Prostate gland (tissue), 2 donors: ENCODE measurements at places on chromosomes 7 and 10. TPM values are rescaled to one million over a fixed set of nuclear protein-coding genes. Genes with fewer than 3 reads are reported as not detected.

GRCh38 chr7:155466814-155467733, 9.1 kb downstream of the EN2 start:
- no peaks in the 10 kb centered on the region for H3K4me1 ChIP-seq
- peaks cover 80% of the 10 kb centered on the region for H3K27me3 ChIP-seq
- no peak for DNase-seq
- no peak overlapping the region for H3K4me3 ChIP-seq

- DNase-seq, result no peak
- H3K4me1 ChIP-seq, result no peaks in the 10 kb centered on the region
- H3K27me3 ChIP-seq, result no peaks in the 10 kb centered on the region
- no peak overlapping the region for H3K4me3 ChIP-seq
Observed at GRCh38 chr10:6811153-6811552, 231.1 kb upstream of the PRKCQ start.

- H3K27me3 ChIP-seq, result no peaks in the 10 kb centered on the region
- H3K27ac ChIP-seq, result no peak overlapping the region
- DNase-seq, result no peak
Observed at GRCh38 chr7:31788883-31789680, 102.1 kb downstream of the PPP1R17 start.

- no peak for DNase-seq
- no peaks in the 10 kb centered on the region for H3K4me1 ChIP-seq
- no peaks in the 10 kb centered on the region for H3K27me3 ChIP-seq
Observed at GRCh38 chr10:89129911-89130310, 77.2 kb downstream of the CH25H start.

- no peaks in the 10 kb centered on the region for H3K4me1 ChIP-seq
- H3K36me3 ChIP-seq, result no peaks in the 10 kb centered on the region
- no peak overlapping the region for H3K4me3 ChIP-seq
- no peak for DNase-seq
- no peaks in the 10 kb centered on the region for H3K27me3 ChIP-seq
Observed at GRCh38 chr7:76149847-76150691, 51.6 kb upstream of the SRRM3 start.

DNA sequence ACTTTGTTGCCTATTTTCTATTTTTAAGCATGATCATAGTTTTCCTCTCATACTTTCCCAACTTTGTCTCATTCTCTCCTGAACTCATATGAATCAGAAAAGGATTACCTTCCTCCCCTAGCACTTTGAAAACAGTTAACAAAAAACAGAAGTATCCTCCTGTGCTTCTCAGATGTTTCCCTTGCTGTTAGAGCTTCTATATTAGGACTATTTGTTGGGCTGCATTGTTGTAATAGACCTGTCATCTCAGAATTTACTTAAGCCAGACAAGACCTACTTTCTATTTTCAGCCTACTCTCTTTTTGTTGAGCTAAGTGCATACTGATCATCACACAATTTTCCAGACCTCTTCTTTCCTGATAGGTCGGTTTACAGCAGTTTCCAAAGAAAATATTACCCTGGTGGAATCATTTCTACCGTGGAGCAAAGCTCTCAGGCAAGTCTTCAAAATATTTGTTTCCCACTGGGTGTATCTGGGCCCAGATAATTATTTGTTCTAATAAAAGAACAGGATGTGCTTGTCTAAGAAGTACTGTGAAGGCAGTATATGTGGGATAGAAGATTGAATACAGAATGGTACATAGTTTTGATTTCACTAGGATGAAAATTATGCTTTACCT, 411.9 kb upstream of the KLF6 start:
- no peaks in the 10 kb centered on the region for H3K4me1 ChIP-seq
- no peaks in the 10 kb centered on the region for H3K36me3 ChIP-seq
- DNase-seq, result no peak
- H3K27ac ChIP-seq, result no peak overlapping the region
- H3K27me3 ChIP-seq, result no peaks in the 10 kb centered on the region

GRCh38 chr10:4622384-4622783, 203.6 kb upstream of the AKR1E2 start:
- no peak overlapping the region for H3K27ac ChIP-seq
- DNase-seq, result no peak
- no peaks in the 10 kb centered on the region for H3K27me3 ChIP-seq

- peak overlapping the region; percentile 39 for H3K4me3 ChIP-seq
- H3K4me1 ChIP-seq, result no peaks in the 10 kb centered on the region
- H3K36me3 ChIP-seq, result no peaks in the 10 kb centered on the region
- H3K27ac ChIP-seq, result peak overlapping the region; percentile 72
Observed at GRCh38 chr10:42754155-42755027, 28.2 kb upstream of the BMS1 start.

DNA sequence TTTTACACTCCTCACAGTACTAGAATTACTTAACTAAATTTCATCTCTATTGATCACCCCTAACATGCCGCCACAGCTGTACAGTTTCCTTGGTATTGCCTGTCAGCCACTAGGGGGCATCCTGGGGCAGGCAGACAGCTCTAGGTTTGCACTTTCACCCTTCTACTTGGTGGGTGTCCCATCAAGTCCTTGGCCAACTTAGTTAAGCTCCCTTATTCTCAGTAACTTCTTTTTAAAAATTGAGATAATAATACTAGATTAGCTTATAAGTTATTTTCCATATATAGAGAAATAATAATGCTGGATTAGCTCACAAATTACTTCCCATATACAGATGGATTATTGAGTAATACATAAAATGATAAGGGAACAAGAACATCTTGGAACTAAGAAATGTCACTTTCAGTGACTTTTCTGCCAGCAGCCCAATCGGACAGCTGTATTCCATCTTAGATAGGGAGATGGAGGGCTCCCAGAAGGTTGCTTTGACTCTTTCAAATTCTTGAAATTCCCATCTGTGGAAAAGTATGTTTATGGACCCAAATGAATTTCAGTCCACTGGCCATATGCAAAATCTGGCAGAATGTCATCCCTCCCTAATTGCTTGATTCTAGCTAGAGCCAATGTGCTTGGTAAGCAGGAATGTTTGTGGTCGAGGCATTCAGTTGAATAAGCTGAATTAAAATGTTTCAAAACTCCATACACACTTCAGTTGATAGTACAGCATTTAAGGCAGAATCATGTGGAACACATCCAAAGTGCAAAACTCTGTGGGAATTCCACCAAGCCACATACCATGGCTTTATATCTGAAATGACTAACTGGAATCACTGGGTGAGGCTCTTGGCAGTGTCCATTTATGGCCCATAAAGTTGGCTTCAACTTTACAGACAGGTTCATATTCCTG, 309.7 kb downstream of the CSTF2T start:
- H3K4me3 ChIP-seq, result no peak overlapping the region
- H3K36me3 ChIP-seq, result no peaks in the 10 kb centered on the region
- H3K27ac ChIP-seq, result no peak overlapping the region

Gene MACROH2A2
- 59.5 TPM for total RNA-seq

- no peak for DNase-seq
- H3K36me3 ChIP-seq, result no peaks in the 10 kb centered on the region
- H3K27me3 ChIP-seq, result no peaks in the 10 kb centered on the region
Observed at GRCh38 chr7:156257904-156258303, 382.7 kb upstream of the RNF32 start.

DNA sequence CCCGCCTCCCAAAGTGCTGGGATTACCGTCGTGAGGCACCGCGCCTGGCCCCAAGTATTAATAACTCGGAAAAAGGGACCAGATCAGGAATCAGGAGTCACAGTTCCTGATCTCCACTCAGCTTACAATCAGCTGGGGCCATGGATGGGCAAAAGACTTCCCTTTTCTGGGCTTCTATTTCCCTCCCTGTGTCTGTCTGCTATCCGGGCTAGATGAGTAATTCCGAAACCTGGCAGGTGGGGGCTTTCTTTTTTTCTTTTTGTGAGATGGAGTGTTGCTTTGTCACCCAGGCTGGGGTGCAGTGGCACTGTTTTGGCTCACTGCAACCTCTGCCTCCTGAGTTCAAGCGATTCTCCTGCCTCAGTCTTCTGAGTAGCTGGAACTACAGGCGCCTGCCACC, 11.6 kb downstream of the RPS24 start:
- no peak for DNase-seq
- no peaks in the 10 kb centered on the region for H3K36me3 ChIP-seq
- H3K4me1 ChIP-seq, result peaks cover 4% of the 10 kb centered on the region
- no peak overlapping the region for H3K4me3 ChIP-seq

- no peaks in the 10 kb centered on the region for H3K4me1 ChIP-seq
- no peak overlapping the region for H3K27ac ChIP-seq
- no peak overlapping the region for H3K4me3 ChIP-seq
- DNase-seq, result no peak
- no peaks in the 10 kb centered on the region for H3K27me3 ChIP-seq
Observed at GRCh38 chr7:90605055-90605454, 8.9 kb downstream of the CDK14 start.

Gene SCIN
- total RNA-seq, result 7.6 TPM

GRCh38 chr10:8088504-8088903, 34.0 kb downstream of the GATA3 start:
- no peak for DNase-seq
- H3K36me3 ChIP-seq, result no peaks in the 10 kb centered on the region
- H3K27me3 ChIP-seq, result no peaks in the 10 kb centered on the region
- H3K27ac ChIP-seq, result no peak overlapping the region

Gene CACNA2D1
- total RNA-seq, result 24.4 TPM

DNA sequence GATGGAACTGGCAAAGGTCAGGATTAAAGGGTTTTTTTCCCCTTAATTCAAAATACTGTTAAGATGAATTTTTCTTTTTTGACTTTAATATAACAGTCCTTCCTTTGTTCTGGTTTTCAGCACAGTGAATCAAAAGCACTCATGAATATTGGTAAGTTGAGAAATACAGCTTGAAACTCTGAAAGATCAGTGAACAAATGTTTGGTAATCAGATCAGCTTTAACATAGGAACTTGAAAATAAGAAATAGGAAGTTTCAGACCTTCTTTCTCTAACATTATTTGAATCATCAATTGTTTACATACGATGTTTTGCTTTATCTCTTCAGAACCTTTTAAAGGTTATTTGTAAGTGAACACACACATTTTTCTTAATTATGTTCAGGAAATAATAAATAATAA, 90.5 kb downstream of the SGMS1 start:
- no peaks in the 10 kb centered on the region for H3K36me3 ChIP-seq
- H3K4me3 ChIP-seq, result no peak overlapping the region
- H3K27me3 ChIP-seq, result no peaks in the 10 kb centered on the region
- DNase-seq, result no peak

- H3K36me3 ChIP-seq, result peaks cover 1% of the 10 kb centered on the region
- H3K27me3 ChIP-seq, result no peaks in the 10 kb centered on the region
- H3K4me3 ChIP-seq, result no peak overlapping the region
- no peak for DNase-seq
Observed at GRCh38 chr10:70418229-70418628, 14.3 kb downstream of the EIF4EBP2 start.

- peaks cover 66% of the 10 kb centered on the region for H3K4me1 ChIP-seq
- DNase-seq, result no peak
- H3K4me3 ChIP-seq, result no peak overlapping the region
- no peaks in the 10 kb centered on the region for H3K27me3 ChIP-seq
Observed at GRCh38 chr10:125062914-125063230, 97.5 kb downstream of the CTBP2 start.

Gene CCL26
- total RNA-seq, result not detected

GRCh38 chr7:32066441-32066840, 3.8 kb downstream of the PDE1C start:
- H3K4me3 ChIP-seq, result no peak overlapping the region
- no peak overlapping the region for H3K27ac ChIP-seq
- H3K36me3 ChIP-seq, result no peaks in the 10 kb centered on the region

Gene UNCX
- not detected for total RNA-seq

GRCh38 chr7:80362677-80363076, 149.2 kb downstream of the GNAT3 start:
- H3K27ac ChIP-seq, result no peak overlapping the region
- DNase-seq, result no peak
- H3K36me3 ChIP-seq, result no peaks in the 10 kb centered on the region
- no peak overlapping the region for H3K4me3 ChIP-seq

Gene AMZ1
- 0.62 TPM for total RNA-seq

DNA sequence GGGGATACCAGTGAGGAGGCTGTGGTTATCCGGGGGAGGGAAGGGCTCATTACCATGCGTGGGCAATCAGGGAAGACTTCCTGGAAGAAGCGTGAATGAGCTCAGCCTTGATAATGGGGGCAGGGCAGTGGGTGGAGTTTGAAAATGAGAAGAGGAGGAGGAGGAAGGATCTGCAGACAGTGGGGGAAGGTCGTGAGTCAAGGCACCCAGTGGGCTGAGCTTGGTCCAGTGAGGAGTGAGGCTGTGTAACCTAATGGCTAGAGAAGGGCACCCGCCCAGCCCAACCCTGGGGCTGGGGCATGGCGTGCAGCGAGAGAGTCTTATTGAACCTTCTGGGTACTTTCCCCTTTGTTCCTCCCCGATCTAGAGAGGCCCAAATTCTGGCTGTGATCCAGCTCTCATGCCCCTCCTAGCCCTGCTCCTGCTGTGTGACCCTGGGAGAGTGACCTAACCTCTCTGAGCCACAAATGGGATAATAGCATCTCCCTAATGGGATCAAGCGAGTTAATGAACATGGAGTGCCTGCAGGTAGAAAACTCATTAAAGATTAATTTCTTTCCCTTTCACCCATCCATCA, 31.5 kb downstream of the CLIP2 start:
- H3K36me3 ChIP-seq, result no peaks in the 10 kb centered on the region
- H3K27me3 ChIP-seq, result no peaks in the 10 kb centered on the region
- H3K27ac ChIP-seq, result no peak overlapping the region
- H3K4me1 ChIP-seq, result no peaks in the 10 kb centered on the region

GRCh38 chr10:100436255-100436654, 26.6 kb upstream of the WNT8B start:
- DNase-seq, result no peak
- H3K27me3 ChIP-seq, result no peaks in the 10 kb centered on the region
- no peaks in the 10 kb centered on the region for H3K36me3 ChIP-seq
- H3K4me1 ChIP-seq, result no peaks in the 10 kb centered on the region
- no peak overlapping the region for H3K27ac ChIP-seq

Gene BTBD16
- not detected for total RNA-seq

DNA sequence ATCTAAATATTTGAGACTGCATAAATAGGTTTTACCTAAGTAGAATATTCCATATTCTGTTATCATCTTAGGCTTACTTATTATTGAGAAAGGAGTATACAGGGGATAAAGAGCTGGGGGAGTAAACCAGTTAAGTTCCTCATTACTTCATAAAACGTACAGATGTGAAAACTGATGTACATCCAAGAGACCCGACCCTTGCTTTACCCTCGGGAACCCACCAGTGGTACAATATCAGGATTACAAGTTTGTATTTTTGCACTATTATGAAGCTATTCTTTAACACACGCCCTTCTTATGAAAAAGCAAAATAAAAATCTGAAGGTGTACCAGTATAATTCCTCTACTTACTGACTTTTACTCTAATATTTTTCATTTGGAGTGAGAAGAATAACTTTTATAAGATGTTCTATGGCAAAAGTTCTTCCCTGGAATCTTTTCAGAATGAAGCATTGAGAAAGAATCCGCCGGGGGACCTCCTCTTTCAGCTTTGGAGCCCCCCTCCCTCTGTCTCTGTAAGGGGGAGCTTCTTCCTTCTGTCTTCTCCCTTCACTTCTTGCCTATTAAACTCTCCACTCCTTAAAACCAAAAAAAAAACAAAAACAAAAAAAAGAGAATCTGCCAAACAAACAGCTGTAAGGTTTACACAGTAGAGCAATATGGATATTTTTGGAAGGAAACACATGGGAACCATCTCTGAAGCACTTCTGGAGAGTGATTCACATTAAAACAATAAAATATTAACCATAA, 550.0 kb downstream of the TNS3 start:
- DNase-seq, result no peak
- H3K4me3 ChIP-seq, result no peak overlapping the region
- H3K4me1 ChIP-seq, result no peaks in the 10 kb centered on the region
- no peaks in the 10 kb centered on the region for H3K27me3 ChIP-seq
- no peak overlapping the region for H3K27ac ChIP-seq
- no peaks in the 10 kb centered on the region for H3K36me3 ChIP-seq
